ENCODE measurements at places on chromosomes 7 and 10. TPM values are rescaled to one million over a fixed set of nuclear protein-coding genes. Genes with fewer than 3 reads are reported as not detected.

DNA sequence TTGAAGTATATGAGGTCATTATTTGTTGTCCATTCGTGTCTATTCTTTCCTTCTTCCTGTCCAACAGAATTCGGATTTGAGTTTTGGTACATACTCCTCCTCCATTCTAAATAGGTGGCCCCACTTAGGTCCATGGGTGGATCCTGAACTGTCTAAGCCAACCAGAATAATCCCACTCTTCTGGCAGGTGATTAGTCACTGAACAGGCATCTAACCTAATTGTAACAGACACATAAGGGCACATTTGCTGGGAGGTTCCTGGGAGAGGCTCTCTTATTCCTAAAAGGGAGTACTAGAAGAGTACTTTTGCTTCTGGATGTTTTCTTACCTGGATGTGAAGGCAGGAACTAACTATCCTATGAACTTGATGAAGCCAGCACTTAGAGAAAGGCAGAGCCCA, 16.8 kb downstream of the LRRC72 start:
- no peaks in the 10 kb centered on the region for H3K36me3 ChIP-seq
- no peak overlapping the region for H3K4me3 ChIP-seq
- no peak overlapping the region for H3K27ac ChIP-seq
- no peaks in the 10 kb centered on the region for H3K27me3 ChIP-seq
- DNase-seq, result no peak

GRCh38 chr10:43471935-43472720, 35.2 kb downstream of the ZNF487 start:
- no peaks in the 10 kb centered on the region for H3K4me1 ChIP-seq
- no peaks in the 10 kb centered on the region for H3K27me3 ChIP-seq
- peak overlapping the region; percentile 31 for H3K27ac ChIP-seq
- H3K4me3 ChIP-seq, result no peak overlapping the region
- no peak for DNase-seq
- H3K36me3 ChIP-seq, result no peaks in the 10 kb centered on the region

DNA sequence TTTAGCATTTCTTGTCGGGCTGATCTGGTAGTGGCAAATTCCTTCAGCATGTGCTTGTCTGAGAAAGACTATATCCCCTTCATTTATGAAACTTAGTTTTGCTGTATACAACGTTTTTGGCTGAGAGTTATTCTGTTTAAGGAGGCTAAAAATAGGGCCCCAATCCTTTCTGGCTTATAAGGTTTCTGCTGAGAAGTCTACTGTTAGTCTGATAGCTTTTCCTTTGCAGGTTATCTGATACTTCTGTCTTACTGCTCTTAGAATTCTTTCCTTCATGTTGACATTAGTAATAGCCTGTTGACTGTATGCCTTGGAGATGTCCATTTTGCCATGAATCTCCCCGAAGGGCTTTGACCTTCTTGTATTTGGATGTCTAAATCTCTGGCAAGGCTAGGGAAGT, 9.9 kb downstream of the CASP7 start:
- DNase-seq, result no peak
- H3K4me1 ChIP-seq, result no peaks in the 10 kb centered on the region
- no peak overlapping the region for H3K4me3 ChIP-seq
- H3K27ac ChIP-seq, result no peak overlapping the region

GRCh38 chr7:25308246-25308645, 80.0 kb upstream of the NPVF start:
- H3K27me3 ChIP-seq, result no peaks in the 10 kb centered on the region
- no peak overlapping the region for H3K4me3 ChIP-seq
- no peaks in the 10 kb centered on the region for H3K36me3 ChIP-seq
- DNase-seq, result no peak

DNA sequence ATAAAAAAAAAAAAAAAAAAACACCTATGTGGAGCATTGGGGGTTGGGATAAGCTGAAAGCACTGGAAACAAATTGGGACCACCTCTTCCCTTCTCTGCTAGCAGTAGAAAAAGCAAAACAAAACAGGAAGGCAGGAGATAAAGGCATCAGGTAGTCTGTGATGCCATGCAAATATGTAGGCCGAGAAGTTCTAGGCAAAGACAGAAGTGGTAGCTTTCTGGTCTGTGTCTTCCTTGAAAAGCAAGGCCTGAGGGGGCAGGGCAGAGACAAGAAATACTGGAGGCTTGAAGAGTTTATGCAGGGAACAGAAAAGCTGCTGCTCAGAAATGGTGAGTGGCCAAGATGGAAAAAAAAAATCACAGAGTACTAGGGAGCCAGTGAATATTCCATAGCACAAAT, 111.1 kb downstream of the ELMO1 start:
- peaks cover 5% of the 10 kb centered on the region for H3K36me3 ChIP-seq
- no peaks in the 10 kb centered on the region for H3K4me1 ChIP-seq
- no peak overlapping the region for H3K4me3 ChIP-seq

GRCh38 chr7:133290041-133290440, 37.2 kb downstream of the EXOC4 start:
- no peaks in the 10 kb centered on the region for H3K27me3 ChIP-seq
- no peak overlapping the region for H3K4me3 ChIP-seq
- no peak overlapping the region for H3K27ac ChIP-seq
- DNase-seq, result no peak
- H3K36me3 ChIP-seq, result peaks cover 22% of the 10 kb centered on the region

DNA sequence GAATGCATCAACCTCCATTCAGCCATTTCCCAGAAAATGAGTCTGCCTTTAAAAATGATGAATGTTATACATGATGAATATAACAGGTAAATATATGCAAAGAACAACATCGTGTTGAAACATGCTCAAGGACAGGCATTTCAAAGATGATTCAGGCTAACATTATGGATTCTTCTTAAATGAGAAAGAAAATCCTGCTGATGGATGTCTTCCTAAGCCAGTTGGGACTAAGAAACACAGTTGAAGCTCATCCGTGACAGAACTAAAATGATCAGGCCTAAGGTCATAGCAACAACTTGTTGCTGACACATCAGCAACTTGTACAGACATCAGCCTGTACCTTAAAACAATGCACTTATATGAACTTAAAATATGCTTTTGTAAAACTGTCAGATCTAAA, 267.9 kb downstream of the MAGI2 start:
- H3K27ac ChIP-seq, result no peak overlapping the region
- no peaks in the 10 kb centered on the region for H3K4me1 ChIP-seq
- H3K36me3 ChIP-seq, result no peaks in the 10 kb centered on the region
- H3K27me3 ChIP-seq, result no peaks in the 10 kb centered on the region

DNA sequence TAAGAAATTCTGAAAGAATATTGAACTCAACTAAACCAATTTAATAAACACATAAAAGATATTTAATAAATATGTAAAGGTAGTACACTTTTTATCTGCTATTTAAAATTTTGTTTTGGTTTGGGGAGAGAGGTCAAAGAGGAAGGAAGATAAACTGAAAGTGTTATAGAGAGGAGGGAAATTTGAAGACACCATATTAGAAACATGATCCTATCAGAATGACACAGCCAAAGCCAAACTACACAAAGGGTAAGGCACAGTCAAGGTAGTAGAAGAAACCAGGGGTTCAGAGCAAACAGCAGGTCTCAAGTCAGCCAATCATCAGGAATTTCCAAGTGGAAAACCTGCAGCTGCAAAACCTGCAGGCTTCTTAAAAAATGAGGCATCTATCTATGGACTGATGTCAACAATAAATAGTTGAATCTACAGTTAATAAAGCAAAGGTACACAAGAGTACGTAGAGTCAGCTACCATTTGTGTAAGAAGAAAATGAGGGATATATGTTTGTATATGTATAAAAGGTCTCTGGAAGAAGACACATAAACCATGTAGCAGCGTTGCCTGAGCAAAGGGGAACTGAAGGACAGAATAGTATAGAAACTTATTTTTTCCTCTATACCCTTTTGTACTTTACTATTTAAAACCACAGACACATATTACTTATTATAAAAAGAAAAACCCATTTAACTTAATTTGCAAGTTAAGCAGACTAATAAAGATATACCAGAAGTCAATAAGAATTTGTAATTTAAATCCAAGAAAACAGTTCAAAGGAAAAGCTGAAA, 10.0 kb downstream of the ZNF800 start:
- H3K4me3 ChIP-seq, result no peak overlapping the region
- peaks cover 10% of the 10 kb centered on the region for H3K36me3 ChIP-seq
- H3K27me3 ChIP-seq, result no peaks in the 10 kb centered on the region

- no peak for DNase-seq
- H3K4me1 ChIP-seq, result no peaks in the 10 kb centered on the region
- no peak overlapping the region for H3K27ac ChIP-seq
- H3K27me3 ChIP-seq, result no peaks in the 10 kb centered on the region
These were observed 64.0 kb downstream of the PDZD8 start for GRCh38 chr10:117311261-117311660.

GRCh38 chr10:72682638-72683037, 9.3 kb upstream of the MCU start:
- no peak for DNase-seq
- H3K4me1 ChIP-seq, result no peaks in the 10 kb centered on the region
- no peaks in the 10 kb centered on the region for H3K36me3 ChIP-seq

DNA sequence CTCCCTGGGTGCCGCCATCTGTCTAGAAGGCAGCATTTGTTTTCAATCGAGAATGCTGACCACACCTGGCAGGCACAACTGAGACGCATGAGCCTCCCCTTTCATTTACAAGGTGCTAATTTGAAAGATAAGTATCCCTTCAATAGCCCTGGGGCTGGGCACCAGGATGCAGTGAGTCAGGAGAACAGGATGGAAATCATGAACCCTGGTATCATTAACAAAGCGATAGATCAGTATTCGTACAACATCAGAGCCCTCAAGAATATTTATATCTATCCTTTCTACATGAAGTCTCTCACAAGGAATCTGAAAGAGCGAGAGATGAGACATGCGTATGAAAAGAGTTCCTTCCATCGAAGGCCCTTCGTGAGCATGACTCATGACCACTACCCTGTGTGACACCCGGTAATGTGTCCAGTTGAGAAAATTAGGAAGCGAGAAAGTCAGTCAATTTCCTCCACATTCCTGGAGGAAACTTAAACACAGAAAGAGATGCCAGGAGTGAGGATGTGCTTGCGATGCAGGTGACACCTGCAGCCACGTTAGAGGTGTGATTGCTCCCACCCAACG, 123.1 kb upstream of the PITRM1 start:
- H3K4me3 ChIP-seq, result no peak overlapping the region
- H3K36me3 ChIP-seq, result no peaks in the 10 kb centered on the region
- no peak overlapping the region for H3K27ac ChIP-seq
- no peaks in the 10 kb centered on the region for H3K27me3 ChIP-seq

GRCh38 chr10:102665904-102666509, 21.7 kb downstream of the TRIM8 start:
- no peak overlapping the region for H3K27ac ChIP-seq
- H3K36me3 ChIP-seq, result no peaks in the 10 kb centered on the region
- peaks cover 44% of the 10 kb centered on the region for H3K4me1 ChIP-seq
- no peak for DNase-seq
- peak overlapping the region; percentile 32 for H3K4me3 ChIP-seq

GRCh38 chr10:99981581-99982199, 28.1 kb downstream of the DNMBP start:
- H3K27me3 ChIP-seq, result no peaks in the 10 kb centered on the region
- H3K4me3 ChIP-seq, result no peak overlapping the region
- H3K27ac ChIP-seq, result no peak overlapping the region
- DNase-seq, result no peak
- no peaks in the 10 kb centered on the region for H3K36me3 ChIP-seq

GRCh38 chr10:102455893-102456471, 4.6 kb upstream of the C10orf95 start:
- no peak overlapping the region for H3K4me3 ChIP-seq
- DNase-seq, result no peak
- no peak overlapping the region for H3K27ac ChIP-seq
- no peaks in the 10 kb centered on the region for H3K36me3 ChIP-seq
- peaks cover 3% of the 10 kb centered on the region for H3K27me3 ChIP-seq
- peaks cover 13% of the 10 kb centered on the region for H3K4me1 ChIP-seq

DNA sequence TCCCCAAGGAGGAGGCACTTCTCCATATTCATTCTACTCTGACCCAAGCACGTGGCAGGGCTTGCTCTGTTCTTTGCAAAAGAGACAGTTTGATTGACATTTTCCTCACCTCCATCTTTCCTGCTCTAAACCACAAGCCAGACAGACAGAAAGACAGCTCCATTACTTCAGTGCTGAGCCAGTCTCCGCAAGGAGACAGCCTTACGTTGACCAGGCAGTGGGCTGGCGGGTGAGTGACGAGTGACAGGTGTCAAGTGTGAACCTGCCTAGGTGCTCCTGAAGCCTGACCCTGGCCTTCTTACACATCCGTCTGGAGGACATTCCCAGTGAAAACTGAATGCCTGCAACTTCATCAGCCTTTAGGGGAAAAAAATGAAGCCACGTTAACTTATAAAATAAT, 314.6 kb downstream of the TNS3 start:
- no peak for DNase-seq
- H3K27me3 ChIP-seq, result no peaks in the 10 kb centered on the region
- H3K27ac ChIP-seq, result no peak overlapping the region
- H3K36me3 ChIP-seq, result peaks cover 8% of the 10 kb centered on the region
- H3K4me3 ChIP-seq, result no peak overlapping the region
- H3K4me1 ChIP-seq, result peaks cover 10% of the 10 kb centered on the region

- H3K27me3 ChIP-seq, result no peaks in the 10 kb centered on the region
- no peaks in the 10 kb centered on the region for H3K36me3 ChIP-seq
- peaks cover 12% of the 10 kb centered on the region for H3K4me1 ChIP-seq
- no peak for DNase-seq
- no peak overlapping the region for H3K4me3 ChIP-seq
These were observed 467.8 kb downstream of the ARL4A start for GRCh38 chr7:13155188-13155587.

GRCh38 chr7:63998549-63998948, at the start of gene ZNF722:
Gene ZNF722, plus strand, starts transcription at chr7:63998849. Its CDS starts 113 bp downstream, at chr7:63998962.
- no peaks in the 10 kb centered on the region for H3K4me1 ChIP-seq
- no peak within 1 kb of the TSS for H3K27ac ChIP-seq
- H3K4me3 ChIP-seq, result no peak within 1 kb of the TSS
- DNase-seq, result no peak
- no peaks in the 10 kb centered on the region for H3K27me3 ChIP-seq

Gene ANKRD26
- 17.8 TPM for total RNA-seq

Gene LDB1
- total RNA-seq, result 122 TPM

Gene SLC29A4
- 32.5 TPM for total RNA-seq

Gene OPN1SW
- total RNA-seq, result not detected

Gene PARP12
- total RNA-seq, result 2.9 TPM

Gene FGF8
- total RNA-seq, result 0.82 TPM

Gene MICU1
- total RNA-seq, result 34.1 TPM

Gene UCN3
- not detected for total RNA-seq

Gene ERVW-1
- not detected for total RNA-seq

Gene WEE2
- total RNA-seq, result not detected

Gene PTPRN2
- 32.2 TPM for total RNA-seq

Gene GDF10
- total RNA-seq, result 2.9 TPM

Gene KCNIP2
- 2.2 TPM for total RNA-seq

Gene PLAC9
- total RNA-seq, result 27.5 TPM

All from neural crest cell (in vitro differentiated cells).